ENCODE measurements at places on chromosomes 3 and 15.
A peak's percentile ranks its signal among the peaks of the same experiment; 100 is the strongest.

DNA sequence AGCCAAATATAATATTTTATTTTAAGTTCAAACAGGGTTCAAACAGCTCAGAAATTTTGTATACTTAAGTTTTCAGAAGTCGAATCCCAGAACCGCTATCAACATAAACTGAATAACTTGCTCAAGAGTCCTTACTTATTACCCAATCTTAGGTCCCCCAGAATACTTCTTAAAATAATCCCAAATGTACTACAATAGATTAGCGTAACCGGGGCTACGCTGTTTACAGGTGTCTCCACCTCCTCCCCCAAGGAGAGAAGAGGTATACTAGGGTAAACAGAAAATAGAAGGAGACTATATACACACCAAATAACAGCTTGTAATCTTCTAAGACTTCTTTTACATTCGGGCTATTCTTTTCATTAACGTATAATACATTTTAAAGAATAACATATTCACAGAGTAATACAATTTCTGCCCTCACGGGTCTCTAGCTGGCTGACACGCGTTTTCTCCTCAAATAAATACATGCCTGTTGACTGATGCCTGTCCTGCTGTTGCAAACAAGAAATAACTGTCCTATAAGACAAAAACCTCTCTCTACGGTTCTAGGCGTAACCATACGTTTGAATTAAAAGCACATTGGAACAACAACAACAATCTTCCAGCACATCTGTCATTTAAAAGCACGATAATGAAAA, 1.3 kb downstream of the DENND4A start:
- no peak for DNase-seq

DNA sequence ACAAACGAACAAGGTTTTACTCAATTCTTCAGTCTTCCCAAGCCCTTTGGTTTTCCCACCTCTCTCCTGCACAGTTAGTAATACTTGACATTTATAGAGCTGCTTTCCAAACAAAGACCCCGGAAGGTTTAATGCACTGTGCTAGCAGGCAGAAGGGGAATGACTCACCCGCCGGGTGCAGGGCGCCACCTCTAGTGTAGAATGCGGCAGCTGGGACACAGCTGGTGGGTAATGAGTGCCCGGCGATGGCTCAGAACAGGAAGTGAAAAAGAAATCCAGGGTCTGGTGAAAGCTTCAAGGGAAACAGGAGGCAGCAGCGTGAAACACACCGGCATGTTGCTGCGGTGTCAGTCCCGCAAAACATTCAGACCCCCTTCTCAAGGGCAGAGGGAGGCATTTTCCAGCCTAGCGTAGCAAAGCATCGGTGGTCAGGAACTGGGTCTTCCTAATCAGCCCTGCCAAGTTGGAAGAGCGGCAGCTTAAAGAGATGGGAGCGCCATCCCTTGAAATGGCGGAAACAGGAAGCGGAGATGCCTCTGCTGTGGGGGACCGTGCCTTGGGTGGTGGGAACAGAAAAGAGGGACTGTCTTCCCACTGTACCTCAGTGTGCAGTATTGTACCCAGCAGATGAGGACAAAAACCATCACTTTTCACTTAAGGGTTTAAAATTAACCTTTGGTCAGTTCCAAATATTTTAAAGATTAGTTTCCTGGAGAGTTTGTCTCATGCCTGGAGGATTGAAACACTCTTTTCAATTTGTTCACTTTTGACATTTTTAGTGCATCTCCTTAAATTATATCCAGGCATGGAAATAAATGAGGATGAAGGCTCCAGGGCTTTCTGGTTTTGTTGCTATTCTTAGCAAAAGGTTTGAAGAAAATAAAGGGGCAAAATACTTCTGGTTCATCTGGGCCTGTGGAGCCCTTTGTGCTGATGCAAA, 160.7 kb upstream of the MCTP2 start:
- DNase-seq, result no peak

GRCh38 chr3:49173792-49174170, 2.4 kb downstream of the KLHDC8B start:
- DNase-seq, result no peak

DNA sequence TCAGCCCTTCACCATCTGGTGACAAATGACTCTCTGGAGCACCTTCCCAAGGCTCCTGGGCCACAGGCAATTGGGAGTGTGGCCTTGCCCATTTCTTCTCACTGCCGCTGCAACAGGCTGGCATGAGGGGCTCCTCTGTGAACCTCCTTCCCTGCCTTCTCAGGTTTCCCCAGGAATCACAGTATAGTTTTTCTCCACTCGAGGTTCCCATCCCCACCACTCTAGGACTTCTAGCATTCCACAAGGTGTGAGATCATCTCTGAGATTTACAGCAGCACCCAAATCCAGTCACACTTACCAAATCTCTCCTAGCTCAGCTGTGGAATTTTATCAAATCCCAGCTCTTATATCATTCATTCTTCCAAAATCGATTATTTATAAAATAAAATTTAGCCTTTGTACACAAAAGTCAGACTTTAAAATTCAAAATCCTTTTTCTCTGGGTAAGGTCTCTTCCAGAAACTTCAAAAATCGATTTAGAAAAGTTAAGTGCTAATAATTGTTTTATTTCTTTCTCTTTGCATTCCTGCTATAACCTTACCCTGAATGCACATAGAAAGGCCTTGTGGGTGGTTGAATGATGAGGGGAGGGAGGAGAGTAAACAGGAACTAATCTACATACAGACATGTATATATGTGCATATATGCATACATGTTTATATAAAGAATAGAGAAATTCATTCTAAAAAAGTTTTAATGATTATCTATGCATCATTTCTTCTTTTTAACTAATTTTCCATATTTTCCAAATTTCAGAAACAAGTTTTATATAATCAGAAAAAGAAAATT, 18.9 kb upstream of the ATP13A4 start:
- DNase-seq, result no peak

DNA sequence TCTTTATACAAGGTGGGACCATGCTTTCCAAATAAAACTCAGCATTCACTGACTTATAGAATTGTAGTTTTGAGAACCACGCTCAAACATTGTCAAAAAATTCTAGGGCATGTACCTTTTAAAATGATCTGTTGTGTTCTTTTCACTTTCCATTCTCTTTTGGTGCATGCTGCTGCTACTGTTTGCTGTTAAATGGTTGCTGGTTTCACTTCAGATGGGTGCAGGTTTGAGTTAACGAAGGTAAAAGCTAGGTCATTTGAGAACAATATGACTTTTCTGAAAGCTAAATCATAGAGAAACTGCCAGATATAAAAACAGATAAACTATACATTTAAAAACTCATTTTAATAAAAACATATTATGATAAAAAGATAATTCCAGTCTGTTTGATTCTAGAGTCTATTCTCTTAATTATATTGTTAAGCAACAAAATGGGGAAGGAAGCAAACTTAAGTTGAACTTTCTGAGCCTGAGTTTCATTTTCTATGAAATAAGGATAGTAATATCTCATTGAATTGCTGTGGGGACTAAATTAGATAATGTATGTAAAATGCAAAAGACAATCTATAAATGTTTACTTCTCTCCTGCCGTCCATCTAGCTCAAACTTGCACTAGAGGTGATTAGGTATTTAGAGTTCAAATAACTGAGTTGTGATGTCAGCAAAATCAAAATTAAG, 82.4 kb downstream of the OXSM start:
- no peak for DNase-seq

DNA sequence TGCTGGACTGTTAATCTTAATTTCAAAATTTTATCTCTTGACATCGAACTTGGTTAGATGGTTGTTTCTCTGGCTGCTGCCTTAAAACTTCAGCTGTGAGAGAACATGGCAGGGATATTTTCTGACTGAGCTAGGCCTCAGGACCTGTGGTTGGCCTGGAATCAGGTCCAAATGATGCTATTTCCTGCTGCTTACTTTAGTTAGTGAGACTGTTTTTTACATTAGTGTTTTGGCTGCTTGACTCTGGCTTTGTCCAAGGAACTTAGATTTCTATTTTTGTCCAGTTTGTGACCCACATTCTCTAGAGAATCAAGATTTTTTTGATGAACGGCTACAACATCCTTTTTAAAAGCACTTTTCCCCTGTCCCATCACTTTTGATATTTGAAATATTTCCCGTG, 497.9 kb upstream of the SGO1 start:
- DNase-seq, result peak; percentile 62

DNA sequence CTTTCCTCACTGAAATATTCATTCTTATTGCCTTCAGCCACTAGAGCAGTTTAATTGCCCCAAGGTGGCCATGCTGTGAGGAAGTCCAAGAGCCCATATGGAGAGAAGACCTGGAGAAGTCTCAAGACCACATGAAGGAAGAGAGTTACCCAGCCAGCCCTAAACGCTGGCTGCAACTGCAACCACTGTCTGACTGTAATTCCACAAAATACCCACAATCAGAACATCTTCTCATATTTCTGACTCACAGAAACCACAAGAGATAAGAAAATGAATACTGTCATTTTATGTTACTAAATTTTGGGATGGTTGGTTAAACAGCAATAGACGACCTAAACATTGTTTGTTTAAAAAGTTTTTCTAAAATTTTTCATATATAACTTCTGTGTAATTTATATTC, 14.7 kb upstream of the SST start:
- DNase-seq, result no peak

DNA sequence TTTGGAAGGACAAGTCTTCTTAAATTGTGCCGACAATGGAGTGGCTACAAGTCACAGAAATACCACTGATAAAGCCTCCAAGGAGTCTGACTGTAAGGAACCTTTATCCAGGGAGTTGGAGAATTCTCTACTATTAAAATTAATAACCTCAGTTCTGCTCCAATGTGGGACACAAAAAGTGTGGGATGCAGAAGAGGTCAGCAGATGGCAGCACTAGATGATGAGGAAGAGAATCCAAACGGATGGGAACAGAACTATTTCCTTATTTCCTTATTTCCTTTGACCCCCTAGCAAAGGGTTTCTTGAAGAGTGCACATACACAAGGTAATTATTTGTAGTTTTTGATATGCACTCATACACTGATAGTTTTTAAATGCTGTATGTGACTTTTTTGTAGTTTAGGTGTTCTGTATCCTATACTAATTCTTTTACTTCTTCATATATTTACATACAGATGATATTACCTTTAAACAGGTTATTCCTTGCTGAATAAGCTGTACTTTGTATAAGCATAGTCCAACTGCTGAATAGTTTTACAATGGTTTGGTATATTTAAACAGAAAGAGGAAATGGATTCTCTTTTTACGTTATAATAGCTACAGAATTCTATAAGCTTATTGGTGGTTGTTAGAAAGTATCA, 25.6 kb upstream of the NLGN1 start:
- peak; percentile 10 for DNase-seq

DNA sequence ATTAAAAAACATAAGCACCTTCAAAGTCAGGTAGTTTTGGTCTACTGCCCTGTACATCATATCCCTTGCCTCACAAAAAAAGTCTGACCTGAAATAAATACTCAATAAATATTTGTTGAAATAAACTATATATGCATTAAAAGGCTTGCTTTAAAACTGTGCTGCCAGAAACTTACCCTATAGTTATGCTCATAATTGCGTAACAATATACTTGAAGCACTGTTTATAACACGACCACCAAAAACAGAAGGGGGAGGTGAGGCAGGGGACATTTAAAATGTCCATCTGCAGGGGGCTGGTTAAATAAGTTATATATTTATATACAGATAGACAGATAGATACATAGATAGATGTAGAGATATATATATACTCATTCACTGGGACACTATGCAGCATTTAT, 549.5 kb downstream of the MAGI1 start:
- no peak for DNase-seq

GRCh38 chr15:86446253-86446640, 366.6 kb downstream of the AGBL1 start:
- no peak for DNase-seq

GRCh38 chr3:40704224-40704623, 179.5 kb downstream of the ZNF621 start:
- no peak for DNase-seq

DNA sequence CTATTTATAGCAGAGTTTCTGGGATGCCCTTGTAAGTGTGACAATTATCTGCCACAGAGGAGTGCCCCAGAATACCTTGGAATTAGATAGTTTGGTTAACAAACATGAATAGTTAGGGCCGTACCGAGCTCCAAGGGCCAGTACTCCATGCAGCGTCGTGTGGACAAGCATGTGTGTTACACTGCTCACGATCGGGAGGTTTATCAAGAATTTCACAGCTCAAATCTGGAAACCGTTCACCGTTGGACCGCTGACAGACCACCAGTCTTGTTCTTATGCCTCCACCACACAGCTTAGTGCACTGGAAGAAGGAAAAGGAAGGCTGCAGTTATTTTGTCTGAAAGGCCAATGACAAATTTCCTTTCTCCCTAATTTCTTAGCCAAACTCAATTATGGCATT, 93.7 kb downstream of the ADAMTS9 start:
- no peak for DNase-seq

GRCh38 chr15:99477791-99478471, 87.9 kb upstream of the MEF2A start:
- DNase-seq, result no peak

DNA sequence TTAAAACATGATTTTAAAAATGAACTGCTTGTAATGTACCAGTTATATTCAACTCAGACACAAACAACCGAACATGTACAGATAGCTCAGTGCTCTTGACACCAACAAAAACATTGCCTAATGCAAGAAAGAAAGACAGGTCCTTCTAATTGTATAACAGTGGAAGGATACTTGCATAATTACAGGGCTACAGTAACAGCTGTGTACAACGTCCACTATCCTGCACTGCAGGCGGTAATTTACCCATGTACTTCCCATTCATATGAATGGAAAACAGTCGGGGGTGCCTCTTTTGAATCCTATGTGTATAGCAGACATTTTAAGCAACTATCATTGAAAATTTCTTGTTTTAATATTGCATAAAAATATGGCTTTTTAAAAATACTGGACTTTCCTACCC, 41.1 kb upstream of the PLSCR5 start:
- no peak for DNase-seq

- DNase-seq, result no peak
Measured at GRCh38 chr3:102034639-102035451, 185.5 kb downstream of the NFKBIZ start.

- DNase-seq, result no peak
Measured at GRCh38 chr3:158233791-158234190, 123.9 kb downstream of the RSRC1 start.

- DNase-seq, result no peak
Measured at GRCh38 chr3:160676547-160677303, at the start of gene ARL14. Gene ARL14 (plus strand): TSS chr3:160677160. CDS start chr3:160677347, 187 bp downstream.

- DNase-seq, result no peak
Measured at GRCh38 chr15:37004373-37004869, 95.9 kb downstream of the MEIS2 start.

DNA sequence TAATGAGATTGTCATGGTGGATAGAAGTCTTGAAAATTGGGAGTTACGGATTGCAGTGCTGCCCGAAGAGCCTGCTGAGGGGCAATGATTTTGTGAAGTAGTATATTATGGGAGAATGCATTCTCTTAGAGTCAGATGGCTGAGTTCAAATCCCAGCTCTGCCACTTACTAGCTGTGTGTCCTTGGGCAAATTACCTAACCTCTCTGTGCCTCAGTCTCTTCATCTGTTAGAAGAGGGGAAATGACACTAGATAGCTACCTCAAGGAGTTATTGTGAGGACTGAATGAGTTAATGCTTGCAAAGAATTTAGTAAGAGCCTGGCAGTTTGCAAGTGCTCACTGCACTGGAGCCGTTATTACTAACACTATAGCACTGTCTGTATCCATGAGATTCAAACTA, 15.4 kb downstream of the FGD5 start:
- no peak for DNase-seq

- DNase-seq, result no peak
Measured at GRCh38 chr3:74267588-74268184, 346.8 kb downstream of the CNTN3 start.

Data from GM04503 (cell line).